ENCODE measurements at places on chromosomes 11 and 22. TPM values are rescaled to one million over a fixed set of nuclear protein-coding genes. Genes with fewer than 3 reads are reported as not detected.

The INS gene
- not detected for total RNA-seq

The SLC22A6 gene
- not detected for total RNA-seq

The MMP8 gene
- not detected for total RNA-seq

The KRTAP5-7 gene
- not detected for total RNA-seq

The DERL3 gene
- total RNA-seq, result 1.9 TPM

The RNF215 gene
- total RNA-seq, result 9.2 TPM

The OR4D5 gene
- not detected for total RNA-seq

All from foreskin keratinocyte (primary cell).